ENCODE measurements at places on chromosomes 5 and 9. TPM values are rescaled to one million over a fixed set of nuclear protein-coding genes. Genes with fewer than 3 reads are reported as not detected.

DNA sequence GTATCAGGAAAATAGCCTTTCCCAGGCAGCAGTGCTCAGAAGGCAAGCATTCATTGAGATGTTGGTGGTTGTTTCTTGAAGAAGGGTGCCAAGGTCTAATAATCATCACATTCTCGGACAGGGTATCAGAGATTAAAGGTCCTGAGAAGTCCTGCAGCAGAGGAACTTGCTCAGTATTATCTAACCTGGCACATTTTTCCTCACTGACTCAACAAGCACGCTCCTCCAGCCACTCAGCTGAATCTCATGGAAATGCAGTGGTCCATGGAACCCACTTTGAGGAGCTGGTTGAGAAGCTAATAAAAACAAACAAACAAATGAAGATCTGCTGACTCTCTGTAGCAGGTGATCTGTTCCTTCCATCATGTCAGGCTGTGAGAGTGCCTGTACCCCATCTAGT, 35.3 kb upstream of the ICE1 start:
- no peak for DNase-seq
- no peaks in the 10 kb centered on the region for H3K4me1 ChIP-seq
- H3K27ac ChIP-seq, result no peak overlapping the region
- H3K36me3 ChIP-seq, result peaks cover 10% of the 10 kb centered on the region
- H3K4me3 ChIP-seq, result no peak overlapping the region
- H3K27me3 ChIP-seq, result no peaks in the 10 kb centered on the region

The KLF9 gene
- total RNA-seq, result 29.6 TPM

DNA sequence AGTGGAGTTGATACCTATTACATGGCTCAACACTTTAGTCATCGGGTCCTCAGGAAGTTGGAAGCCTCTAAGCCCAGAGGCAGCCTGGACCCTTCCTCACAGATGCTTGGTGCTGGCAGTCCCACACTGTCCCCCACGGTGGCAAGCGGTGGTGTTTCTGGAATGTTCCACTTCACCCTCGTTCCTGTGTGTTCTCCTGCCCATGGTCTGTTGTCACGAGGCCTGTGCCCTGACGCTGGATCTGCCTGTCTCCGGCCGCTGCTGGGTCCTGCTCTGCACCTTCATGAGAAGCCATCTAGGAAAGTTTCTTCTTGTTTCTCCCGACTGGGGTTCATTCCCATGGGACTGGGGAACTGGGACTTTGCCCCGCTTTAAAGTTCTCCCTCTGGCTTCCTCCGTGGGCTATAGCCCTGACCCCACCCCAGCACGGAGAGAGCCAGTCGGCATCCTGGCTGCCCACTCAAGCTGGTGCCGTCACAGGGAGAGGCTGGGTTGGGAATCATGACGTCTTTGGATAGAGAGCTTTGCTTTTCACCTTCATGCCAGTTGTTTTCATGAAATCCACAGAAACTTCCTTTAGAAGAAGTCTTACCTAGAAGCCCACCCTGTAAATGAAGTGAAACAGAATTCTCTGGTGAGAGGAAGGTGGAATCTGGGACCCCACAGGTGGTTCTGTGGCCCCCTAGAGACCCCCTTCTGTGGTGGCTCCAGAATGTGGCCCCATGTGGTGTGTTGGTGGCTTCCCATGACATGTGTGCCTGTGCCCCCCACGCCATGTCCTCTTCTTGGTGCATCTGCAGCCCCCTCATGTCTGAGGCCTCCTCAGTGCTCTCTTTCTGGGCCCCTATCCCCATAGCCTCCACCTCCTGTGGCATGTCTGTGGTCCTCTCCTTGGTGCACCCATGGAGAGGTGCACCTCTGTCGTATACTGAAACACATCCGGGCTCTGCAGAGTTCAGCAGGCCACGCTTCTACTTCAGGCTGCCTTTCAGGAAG, 43.8 kb downstream of the TRIP13 start:
- H3K4me1 ChIP-seq, result no peaks in the 10 kb centered on the region
- no peak overlapping the region for H3K4me3 ChIP-seq
- no peak overlapping the region for H3K27ac ChIP-seq
- H3K27me3 ChIP-seq, result peaks cover 4% of the 10 kb centered on the region

The MARCHF3 gene
- 12.3 TPM for total RNA-seq

- H3K36me3 ChIP-seq, result no peaks in the 10 kb centered on the region
- DNase-seq, result no peak
- H3K27ac ChIP-seq, result no peak overlapping the region
Measured at GRCh38 chr9:18888290-18888689, 144.7 kb downstream of the SAXO1 start.

DNA sequence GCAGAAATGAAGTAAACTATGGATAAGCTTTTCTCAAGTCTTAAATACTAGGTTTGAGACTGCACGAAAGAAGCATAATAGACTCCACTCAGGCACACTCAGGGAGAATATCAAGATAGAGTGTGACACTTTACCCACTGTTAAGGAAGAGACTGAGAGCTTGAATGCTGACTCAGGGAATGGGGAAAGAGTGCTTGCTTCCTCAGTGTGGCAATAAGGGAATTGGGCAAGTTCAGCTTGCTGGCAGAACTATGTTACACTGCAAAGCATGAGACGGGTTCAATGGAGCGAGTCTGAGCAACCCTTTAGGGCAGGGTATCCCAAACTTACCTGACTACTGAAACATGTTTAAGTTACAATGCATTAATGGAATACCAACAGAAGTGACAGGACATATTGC, 237.7 kb upstream of the MEF2C start:
- no peak overlapping the region for H3K27ac ChIP-seq
- no peaks in the 10 kb centered on the region for H3K4me1 ChIP-seq
- no peak overlapping the region for H3K4me3 ChIP-seq
- no peak for DNase-seq

The EQTN gene
- total RNA-seq, result not detected

DNA sequence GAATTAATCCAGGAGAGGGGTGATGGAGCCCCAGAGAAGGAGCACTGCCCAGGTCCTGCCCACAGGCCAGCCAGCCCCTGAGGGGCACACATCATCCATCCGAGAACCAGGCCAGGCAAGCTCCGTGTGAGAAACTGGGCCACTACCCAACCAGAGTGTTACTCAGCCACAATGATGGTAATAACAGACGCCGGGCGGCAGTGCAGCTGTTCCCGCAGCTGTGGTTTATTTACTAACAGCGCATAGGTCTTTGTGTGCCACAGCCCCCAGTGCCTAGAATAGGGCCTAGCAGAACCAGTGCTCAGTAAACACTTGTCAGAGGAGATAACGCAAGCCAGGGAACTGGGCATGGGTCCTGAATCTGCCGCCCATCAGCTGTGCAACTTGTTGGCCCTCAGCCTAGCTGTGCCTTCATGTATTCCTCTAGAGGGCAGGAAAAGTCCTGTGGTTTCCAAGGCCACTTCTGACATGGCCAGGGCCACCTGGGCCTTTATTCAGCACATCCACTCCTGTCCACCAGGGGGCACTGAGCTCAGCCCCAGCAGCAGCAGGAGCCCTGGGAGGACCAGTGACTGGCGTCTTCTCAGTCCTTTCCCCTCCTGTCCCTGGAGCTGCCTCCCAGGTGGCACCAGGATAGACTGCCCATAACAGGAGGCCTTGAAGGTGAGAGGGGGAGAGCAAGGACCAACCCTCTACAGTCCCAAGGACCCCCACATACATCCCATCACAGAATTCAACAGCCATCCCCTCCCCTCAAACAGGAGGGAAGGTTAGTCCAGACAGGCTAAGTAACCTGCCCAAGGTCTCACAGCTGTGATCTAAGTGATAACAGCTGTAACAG, 2.1 kb downstream of the MXD3 start:
- H3K4me1 ChIP-seq, result peaks cover 49% of the 10 kb centered on the region
- H3K36me3 ChIP-seq, result peaks cover 7% of the 10 kb centered on the region
- no peaks in the 10 kb centered on the region for H3K27me3 ChIP-seq

GRCh38 chr5:148849461-148849860, 23.1 kb downstream of the ADRB2 start:
- H3K4me1 ChIP-seq, result peaks cover 45% of the 10 kb centered on the region
- H3K4me3 ChIP-seq, result peak overlapping the region; percentile 78
- no peaks in the 10 kb centered on the region for H3K27me3 ChIP-seq

DNA sequence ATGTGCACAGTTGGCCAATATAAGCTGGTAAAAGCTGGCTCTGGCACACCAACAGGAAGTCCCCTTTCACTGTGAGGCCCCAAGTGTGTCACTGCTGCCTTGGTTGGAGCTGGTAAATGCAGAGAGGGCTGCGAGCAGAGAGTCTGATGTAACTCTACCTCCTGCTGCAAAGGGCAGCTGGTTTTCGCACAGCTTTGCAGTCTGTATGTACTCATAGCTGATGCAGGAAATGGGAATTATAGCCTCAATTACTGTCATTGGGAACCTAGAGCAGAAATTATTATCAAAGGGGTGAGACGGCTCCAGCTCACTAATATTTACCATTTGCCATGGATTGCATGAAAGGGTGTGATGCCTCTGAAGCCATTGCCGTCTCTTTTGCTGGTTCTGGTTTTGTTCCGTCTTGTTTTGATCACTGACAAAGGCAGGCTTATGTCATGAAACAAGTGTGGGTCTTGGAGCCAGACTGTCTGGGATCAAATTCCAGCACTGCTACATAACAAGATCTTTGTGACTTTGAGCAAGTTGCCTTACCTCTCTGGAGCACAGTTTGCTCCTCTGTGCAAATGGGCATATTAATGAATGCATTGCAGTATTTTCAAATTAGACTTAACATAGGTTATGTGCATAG, 124.3 kb upstream of the SLC25A48 start:
- no peak overlapping the region for H3K4me3 ChIP-seq
- no peaks in the 10 kb centered on the region for H3K36me3 ChIP-seq
- peaks cover 15% of the 10 kb centered on the region for H3K27me3 ChIP-seq

The PRDM9 gene
- not detected for total RNA-seq

GRCh38 chr9:96185518-96186156, 116.3 kb downstream of the HSD17B3 start:
- H3K4me3 ChIP-seq, result no peak overlapping the region
- H3K36me3 ChIP-seq, result peaks cover 8% of the 10 kb centered on the region
- no peaks in the 10 kb centered on the region for H3K4me1 ChIP-seq
- H3K27ac ChIP-seq, result no peak overlapping the region
- no peak for DNase-seq
- H3K27me3 ChIP-seq, result peaks cover 25% of the 10 kb centered on the region

The EMB gene
- 195 TPM for total RNA-seq

- DNase-seq, result peak; percentile 11
- H3K36me3 ChIP-seq, result no peaks in the 10 kb centered on the region
- peak overlapping the region; percentile 54 for H3K4me3 ChIP-seq
- no peak overlapping the region for H3K27ac ChIP-seq
Measured at GRCh38 chr5:61625681-61626621, 293.9 kb downstream of the ZSWIM6 start.

GRCh38 chr9:126410229-126410628, 83.6 kb downstream of the MVB12B start:
- no peak for DNase-seq
- no peaks in the 10 kb centered on the region for H3K36me3 ChIP-seq
- peaks cover 50% of the 10 kb centered on the region for H3K4me1 ChIP-seq
- peak overlapping the region; percentile 96 for H3K27ac ChIP-seq
- no peaks in the 10 kb centered on the region for H3K27me3 ChIP-seq

DNA sequence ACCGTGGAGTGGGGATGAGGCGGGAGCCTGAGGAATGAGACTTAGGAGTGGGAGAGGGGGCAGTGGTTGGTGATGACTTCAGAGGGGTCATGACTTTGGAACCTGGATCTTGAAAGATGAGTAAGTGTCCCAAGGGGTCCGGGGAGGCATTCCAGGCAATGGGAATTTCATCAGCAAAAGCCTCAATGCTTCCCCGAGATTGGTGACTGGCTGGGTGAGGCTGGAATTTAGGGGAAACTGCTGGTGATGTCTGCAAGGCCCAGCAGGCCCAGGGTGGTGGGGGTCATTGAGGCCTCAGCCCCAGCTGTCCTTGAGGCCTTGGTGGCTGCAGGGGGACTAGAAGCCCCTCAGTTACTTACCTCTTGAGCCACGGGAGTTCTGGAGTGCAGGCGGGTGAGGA, 7.5 kb downstream of the NDST1 start:
- H3K4me3 ChIP-seq, result no peak overlapping the region
- H3K4me1 ChIP-seq, result no peaks in the 10 kb centered on the region
- no peaks in the 10 kb centered on the region for H3K27me3 ChIP-seq
- no peaks in the 10 kb centered on the region for H3K36me3 ChIP-seq
- peak overlapping the region; percentile 2 for H3K27ac ChIP-seq
- no peak for DNase-seq

GRCh38 chr5:91018200-91018599, 364.9 kb downstream of the ARRDC3 start:
- H3K27ac ChIP-seq, result no peak overlapping the region
- no peaks in the 10 kb centered on the region for H3K36me3 ChIP-seq
- DNase-seq, result no peak
- H3K27me3 ChIP-seq, result peaks cover 34% of the 10 kb centered on the region
- H3K4me3 ChIP-seq, result no peak overlapping the region

The PCDHGB5 gene
- total RNA-seq, result 0.47 TPM

The DDX4 gene
- not detected for total RNA-seq

DNA sequence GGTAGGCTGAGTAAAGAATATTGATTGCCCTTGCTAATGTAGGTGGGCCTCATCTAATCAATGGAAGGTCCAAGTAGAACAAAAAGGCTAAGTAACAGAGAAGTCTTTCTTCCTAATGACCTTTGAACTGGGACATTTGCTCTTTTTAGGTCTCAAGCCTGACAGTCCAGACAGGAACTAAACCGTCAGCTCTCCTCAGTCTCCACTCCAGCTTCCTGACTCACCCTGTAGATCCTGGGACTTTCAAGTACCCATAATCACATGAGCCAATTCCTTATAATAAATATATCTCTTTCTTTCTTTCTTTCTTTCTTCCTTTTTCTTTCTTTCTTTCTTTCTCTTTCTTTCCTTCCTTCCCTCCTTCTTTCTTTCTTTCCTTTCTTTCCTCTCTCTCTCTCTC, 479.5 kb upstream of the PAPPA start:
- no peaks in the 10 kb centered on the region for H3K4me1 ChIP-seq
- DNase-seq, result no peak
- no peak overlapping the region for H3K4me3 ChIP-seq
- no peaks in the 10 kb centered on the region for H3K27me3 ChIP-seq
- H3K27ac ChIP-seq, result no peak overlapping the region
- no peaks in the 10 kb centered on the region for H3K36me3 ChIP-seq
